HT-29 (cell line): ENCODE measurements at places on chromosomes 2 and 18.
A peak's percentile ranks its signal among the peaks of the same experiment; 100 is the strongest.

DNA sequence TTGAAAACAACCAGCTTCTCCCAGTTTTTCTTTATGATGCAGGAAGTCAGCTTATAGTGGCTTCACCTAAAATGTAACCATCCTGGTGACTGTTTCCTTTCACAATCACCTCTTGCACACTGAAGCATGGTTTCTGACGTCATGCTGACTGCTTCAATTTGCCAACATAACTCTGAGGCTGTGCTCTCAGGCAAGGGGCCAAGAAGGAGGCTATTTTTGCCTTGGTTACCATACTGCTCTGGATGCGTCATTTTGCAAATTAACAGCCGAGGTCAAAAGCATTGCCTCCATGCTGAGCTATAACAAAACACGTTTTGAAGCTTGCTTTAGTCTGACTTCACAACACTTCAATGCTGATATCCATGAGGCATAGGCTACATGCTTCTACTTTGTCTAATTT, 397.8 kb downstream of the METTL4 start:
- peak; percentile 47 for DNase-seq

DNA sequence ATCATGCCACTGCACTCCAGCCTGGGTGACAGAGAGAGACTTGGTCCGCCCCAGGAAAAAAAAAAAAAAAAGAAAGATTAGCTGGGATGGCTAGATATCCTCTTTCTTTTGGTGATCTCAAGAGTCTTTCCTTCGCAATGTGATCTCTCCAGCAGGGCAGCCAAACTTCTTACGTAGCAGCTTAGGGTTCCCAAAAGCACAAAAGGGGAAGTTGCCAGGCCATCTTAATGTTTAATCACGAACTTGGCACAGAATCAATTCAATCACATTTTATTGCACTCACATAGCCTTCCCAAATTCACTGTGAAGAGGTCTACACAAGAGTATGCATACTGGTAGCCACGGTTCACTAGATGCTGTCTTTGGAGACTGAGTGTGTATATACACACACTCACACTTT, 53.1 kb downstream of the VIL1 start:
- DNase-seq: no peak

GRCh38 chr2:62662554-62662953, 43.0 kb upstream of the EHBP1 start:
- DNase-seq: no peak

DNA sequence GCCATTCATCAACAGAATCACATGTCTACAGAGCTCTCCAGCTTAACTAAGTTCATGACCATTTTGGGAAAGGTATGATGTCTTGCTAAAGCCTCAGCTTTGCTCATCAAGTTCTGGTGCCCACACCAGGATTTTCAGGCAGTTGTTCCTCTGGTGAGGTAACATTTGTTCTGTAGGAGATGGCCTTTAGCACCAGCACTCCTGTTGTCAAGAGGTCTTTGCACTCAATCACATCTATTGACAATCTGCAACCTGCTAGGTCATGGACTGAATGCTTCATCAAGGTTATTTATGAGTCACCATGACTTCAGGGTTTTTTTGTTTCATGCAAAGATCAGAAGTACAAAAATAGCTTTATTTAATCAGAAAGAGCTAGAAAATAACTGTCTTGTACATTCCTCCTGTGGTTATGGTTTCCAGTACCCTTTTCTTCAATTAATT, 36.6 kb upstream of the VIT start:
- DNase-seq: no peak

GRCh38 chr2:134725876-134726275, 7.1 kb upstream of the TMEM163 start:
- DNase-seq: no peak

- no peak for DNase-seq
Observed at GRCh38 chr2:162172802-162173370, 20.8 kb upstream of the GCG start.

DNA sequence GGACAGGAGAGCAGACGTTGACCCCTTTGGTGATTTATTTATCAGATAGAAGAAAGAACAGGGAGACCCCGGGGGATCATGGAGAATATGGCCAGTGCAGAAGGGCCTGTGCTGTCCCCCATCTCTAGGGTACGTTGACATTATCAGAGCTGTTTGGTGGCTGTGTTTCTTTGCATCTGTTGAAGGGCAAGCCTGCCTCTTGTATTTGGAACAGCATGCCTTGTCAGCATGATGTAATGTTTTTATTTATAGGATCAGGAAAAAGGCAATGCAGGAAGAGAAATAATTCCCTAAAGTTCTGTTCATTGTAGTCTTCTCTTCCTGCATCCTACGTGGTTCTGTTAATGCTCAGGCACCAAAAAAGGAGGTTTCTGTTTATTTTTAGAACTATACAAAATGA, 49.8 kb upstream of the CABYR start:
- no peak for DNase-seq

DNA sequence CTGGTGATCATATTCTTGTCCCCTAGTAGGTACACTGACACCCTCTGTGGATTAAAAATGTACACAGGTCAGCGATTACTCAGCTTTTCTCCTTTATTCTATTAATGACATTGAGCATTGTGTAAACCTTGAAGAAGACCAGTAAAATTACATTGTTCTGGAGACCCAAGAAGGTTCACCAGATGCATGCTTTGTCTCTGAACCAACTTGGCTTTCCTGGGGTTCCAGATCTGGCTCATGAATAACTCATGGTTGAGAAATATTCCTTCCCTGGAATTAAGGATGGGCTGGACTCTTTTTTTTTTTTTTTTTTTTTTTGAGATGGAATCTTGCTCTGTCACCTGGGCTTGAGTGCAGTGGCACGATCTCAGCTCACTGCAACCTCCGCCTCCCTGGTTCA, 11.9 kb downstream of the LBH start:
- no peak for DNase-seq
